ENCODE measurements at places on chromosomes 4 and X.

DNA sequence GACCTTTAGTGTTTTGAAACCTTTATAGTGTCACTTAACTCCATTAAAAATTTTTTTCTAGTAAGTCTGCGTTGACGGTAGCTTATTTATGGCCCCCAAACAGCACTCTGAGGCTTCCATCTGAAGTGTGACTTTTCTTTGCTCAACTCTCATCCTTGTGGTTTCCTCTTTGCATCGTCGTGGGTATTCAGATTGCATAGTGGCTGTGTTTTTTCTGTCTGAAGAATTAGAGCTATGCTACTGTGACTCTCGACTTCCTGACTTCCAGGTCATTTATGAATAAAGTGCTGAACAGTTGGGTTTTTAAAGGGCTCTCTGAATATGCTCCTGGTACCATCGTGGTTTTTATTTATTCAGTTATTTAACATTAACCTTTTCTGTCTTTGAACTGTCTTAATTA is 44.9 kb downstream of the JADE1 start:
- DNase-seq, result peak; percentile 66

DNA sequence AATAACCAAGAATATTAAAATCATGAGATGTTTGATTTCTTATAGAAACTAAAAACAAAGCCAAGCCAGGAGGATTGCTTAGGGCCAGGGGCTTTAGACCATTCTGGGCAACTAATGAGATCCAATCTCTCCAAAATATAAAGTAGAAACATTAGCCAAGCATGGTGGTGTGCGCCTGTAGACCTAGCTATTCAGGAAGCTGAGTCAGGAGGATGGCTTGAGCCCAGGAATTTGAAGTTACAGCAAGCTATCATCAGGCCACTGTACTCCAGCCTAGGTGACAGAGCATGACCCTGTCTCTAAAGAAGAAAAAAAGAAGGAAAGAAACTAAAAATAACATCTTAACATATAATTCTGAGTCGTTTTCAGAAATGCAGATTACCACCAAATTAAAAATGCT is 96.7 kb downstream of the NAF1 start:
- peak; percentile 37 for DNase-seq

DNA sequence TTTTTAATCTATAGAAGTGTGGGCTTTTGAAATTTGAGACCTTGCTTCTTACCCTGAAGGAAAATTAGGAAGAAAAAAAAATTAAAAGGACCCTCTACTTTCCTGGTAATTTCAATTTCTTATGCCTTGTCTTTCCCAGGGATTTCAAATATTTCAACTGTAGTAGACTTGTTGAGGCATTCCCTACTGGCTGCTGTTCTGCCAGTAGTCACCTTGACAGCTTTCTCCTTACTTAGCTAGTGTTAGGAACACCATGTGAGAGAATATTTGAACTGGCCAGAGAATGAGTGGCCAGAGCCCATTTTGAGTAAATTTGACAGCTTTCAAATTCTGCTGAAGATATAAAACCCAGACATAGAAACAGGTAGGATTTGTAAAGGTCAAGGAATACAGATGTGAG is 24.0 kb upstream of the GBA3 start:
- DNase-seq, result peak; percentile 3

DNA sequence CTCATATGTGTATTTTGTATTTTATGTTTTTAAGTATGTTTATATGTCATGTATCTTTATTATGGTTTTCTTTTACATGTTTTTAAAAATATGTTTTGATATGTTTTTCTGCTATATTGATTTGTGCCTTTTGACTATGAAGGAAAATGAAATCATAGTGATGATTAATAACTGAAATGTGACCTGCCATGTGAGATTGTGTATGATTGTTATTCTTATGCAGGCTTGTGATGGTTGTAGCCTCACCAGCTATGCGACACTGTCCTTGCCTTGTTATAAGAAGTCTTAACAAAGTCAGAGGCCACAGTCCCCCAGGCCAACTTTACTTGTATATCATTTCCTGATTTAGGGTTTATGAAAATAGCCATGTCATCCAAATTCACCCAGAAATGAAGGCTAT is 83.2 kb downstream of the TMEM131L start:
- peak; percentile 41 for DNase-seq

DNA sequence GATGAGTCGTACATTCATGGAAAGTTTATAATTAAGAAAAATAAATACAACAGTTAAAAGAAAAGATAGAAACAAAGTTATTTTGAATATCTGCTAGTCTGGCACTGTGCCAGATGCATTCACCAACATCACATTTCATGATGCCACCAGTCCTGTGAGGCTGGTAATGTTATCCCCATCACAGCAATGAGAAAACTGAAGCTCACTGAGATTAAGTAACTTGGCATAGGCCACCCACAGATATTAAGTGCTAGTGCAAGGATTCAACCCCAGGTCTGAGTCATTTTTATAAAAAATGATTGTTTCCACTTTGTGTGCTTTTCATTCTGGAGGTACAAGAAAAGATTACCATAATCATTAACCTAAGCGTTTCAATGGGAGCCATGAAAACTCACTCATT is 65.0 kb upstream of the IL15 start:
- peak; percentile 67 for DNase-seq

DNA sequence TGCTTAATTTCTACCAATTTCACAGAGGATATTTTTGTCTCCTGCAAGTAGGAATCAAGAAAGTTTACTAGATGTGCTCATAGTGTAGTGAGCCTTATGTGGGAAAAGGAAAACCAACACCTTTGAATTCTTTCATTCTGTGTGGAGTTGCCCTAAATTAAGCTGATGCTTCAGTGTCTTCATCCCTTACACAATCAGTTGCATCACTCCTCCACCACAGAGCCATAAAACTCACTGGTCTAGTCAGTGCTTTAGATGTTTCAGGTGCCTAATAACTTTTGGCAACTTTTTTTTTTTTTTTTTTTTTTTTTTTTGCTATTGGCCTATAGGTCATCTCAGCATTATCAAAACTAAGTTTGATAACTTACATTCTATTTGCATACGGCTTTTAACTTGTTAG is 41.5 kb downstream of the HHIP start:
- no peak for DNase-seq

DNA sequence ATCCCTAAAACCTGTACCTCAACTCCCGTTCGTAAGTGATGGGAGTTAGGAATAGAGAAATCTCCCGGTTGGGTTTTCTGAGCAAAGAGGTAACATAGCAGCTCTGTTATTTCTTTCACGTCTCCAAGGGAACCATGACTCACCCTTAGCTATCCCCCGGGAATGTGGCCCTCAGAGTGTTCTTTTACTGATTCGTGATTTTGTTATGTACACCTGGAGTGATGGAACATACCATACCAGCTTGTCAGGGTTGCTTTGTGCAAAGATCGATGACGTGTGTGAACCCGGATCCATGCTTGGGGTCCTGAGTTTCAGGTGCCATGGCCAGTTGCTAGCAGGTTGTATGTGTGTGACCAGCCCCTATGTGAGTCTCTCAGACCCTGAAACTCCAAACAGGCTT is 52.6 kb downstream of the HPRT1 start:
- peak; percentile 82 for DNase-seq

DNA sequence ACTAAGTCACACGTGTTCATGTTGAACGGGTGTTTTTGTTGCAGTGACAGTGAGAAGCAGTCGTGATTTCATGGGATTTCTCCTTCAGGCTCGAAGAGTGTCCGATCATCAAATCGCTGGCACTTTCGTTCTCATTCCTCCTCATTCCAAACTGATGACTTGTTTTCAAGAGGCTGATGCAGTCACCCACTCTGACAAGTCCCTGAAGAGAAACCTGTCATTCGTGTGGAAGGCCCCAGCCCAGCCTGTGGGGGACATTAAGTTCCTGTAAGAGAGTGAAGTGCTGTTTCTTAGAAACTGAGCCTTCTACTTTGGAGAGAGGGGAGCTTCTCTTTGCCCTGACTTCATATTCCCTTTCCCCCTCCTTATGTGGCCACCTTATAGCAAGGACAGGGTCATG is 8.0 kb downstream of the REELD1 start:
- peak; percentile 77 for DNase-seq

GRCh38 chr4:147049946-147050345 is 104.3 kb upstream of the TTC29 start:
- no peak for DNase-seq

- peak; percentile 19 for DNase-seq
These were observed 30.2 kb downstream of the AFF2 start for GRCh38 chrX:148530464-148531077.

- DNase-seq, result no peak
These were observed 38.1 kb upstream of the CD99L2 start for GRCh38 chrX:150936556-150936955.

- no peak for DNase-seq
These were observed 1477.8 kb downstream of the C4orf33 start for GRCh38 chr4:130573742-130574141.

DNA sequence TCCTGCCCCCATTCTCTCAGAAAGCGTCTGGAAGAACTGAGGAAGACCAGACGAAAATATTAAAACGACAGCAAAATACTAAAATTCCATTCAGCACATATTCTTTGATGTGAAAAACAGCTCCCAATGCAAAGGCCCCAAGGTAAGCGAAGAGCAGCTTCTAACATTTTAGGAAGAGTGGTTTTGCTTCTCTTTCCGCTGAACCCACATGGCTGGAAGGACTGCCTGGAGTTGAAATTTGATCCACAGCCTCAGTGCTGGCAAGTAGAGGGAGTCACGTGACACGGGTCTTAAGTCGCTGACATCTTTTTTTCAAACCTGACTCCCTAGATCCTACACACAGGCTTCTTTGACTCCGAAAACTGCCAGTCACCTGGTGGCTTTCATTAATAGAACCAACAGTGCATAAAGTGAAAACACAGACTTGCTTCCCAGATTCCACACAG is at the start of gene FAM13A:
Gene FAM13A (minus strand): TSS at position 233 of the 446 bp plus-strand sequence. CDS start 221 bp downstream, at position 12.
- DNase-seq, result peak; percentile 94

- DNase-seq, result peak; percentile 2
These were observed 36.2 kb downstream of the DCX start for GRCh38 chrX:111375747-111376146.

DNA sequence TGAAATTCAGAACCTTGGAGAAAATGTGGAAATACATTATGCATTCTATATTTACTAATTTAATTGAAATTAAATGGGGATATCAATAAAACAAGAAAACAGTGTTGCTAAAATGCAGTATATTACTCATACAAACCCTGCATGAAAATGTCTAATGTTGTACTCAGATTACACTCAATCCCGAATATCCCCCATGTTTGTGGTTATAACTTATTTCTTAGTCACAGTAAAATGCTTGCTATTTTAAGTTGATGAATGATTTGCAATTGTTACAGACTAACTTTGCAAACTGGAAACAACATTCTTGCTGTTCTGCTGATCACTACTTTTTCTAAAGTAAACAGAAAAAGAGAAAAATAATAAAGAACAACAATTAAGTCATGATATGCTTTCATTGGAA is 33.1 kb upstream of the ANXA10 start:
- peak; percentile 71 for DNase-seq

DNA sequence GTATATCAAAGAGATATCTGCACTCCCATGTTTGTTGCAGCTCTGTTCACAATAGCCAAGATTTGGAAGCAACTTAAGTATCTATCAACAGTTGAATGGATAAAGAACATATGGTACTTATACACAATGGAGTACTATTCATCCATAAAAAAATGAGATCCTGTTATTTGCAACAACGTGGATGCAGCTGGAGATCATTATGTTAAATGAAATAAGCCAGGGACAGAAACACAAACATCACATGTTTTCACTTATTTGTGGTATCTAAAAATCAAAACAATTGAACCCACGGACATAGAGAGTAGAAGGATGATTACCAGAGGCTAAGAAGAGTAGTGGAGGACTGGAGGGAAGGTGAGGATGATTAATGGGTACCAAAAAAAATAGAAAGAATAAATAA is 14.2 kb downstream of the IQCM start:
- DNase-seq, result no peak

DNA sequence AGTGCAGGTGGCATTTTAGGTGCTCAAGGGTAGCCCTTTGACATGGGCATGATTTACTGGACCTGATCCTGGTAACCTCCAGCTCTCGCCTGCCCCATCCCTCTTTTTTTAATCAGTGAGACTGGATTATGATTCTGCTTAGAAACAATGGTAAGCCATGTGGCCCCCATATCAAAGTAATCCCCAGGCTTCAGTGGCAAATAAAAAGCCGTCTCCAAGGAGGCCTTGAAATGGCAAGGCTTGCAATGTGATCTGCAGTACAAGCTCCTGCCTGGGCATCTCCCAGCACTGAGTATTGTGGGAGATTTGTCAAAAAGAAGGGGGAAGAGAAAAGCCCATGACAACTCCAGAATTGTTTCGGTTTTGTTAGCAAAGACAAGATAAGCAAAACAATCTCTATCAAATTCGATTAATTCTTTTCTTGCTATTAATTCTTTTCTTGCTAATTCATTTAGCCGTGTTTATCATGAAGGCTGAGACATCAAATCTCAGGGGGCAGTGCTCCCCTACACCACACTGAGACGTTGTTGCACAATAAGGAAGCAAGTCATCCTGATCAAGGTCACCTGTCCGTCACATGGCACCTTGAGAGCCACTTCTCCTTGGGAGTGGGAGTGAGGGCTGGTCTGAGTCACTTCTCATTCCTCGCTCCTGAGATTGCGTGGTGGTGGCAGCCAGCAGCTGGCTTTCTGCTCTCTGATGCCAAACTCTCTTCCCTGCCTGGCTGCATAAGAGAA is 312.7 kb upstream of the GATB start:
- DNase-seq, result no peak

- DNase-seq, result peak; percentile 18
These were observed 5.3 kb upstream of the IDS start for GRCh38 chrX:149510386-149510785.

GRCh38 chrX:39642071-39642470 is 455.7 kb downstream of the BCOR start:
- no peak for DNase-seq

DNA sequence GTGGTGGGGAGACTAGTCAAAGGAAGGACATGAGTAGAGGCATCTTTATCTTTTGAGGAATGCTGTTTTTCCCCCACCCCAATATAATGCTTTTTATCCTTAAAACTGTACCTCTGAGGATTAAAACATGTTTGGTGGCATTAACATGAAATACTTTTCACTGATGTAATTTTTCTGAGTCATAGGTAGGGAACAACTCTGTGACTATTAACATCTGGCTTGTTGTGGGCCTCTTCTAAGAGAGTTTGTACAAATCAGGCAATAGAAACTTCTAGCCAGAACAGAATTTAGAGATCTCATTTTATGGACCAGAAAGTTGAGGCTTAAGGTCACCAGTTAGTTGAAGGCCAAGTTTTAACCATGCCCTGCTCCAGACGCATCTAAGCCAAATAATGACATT is 207.6 kb downstream of the SOX3 start:
- no peak for DNase-seq

DNA sequence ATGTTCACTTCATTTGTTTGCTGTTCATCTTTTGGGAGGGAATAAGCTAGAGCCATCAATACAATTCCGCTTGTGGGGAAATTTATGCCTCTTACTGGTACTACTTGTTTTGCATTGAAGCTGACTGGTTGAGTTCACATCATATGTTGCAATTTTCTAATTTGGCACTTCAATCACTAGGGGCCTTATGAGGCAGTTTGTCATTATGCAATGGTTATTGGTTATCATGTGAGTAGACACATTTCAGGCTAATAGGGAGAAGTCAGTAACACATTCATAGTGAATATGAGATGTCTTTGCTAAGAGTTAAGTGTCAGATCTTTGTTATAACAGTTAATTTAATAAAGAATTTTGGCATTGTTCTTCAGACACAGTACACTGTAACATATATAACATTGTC is 5.0 kb downstream of the RPL36A start:
- no peak for DNase-seq

GRCh38 chr4:183755596-183755995 is 96.5 kb downstream of the TRAPPC11 start:
- no peak for DNase-seq

All from fibroblast of skin of back (primary cell).